Endodermal cell (in vitro differentiated cells): ENCODE measurements at places on chromosomes 2 and 18. TPM values are rescaled to one million over a fixed set of nuclear protein-coding genes. Genes with fewer than 3 reads are reported as not detected.
A peak's percentile ranks its signal among the peaks of the same experiment; 100 is the strongest.

GRCh38 chr2:101127319-101128056 lies 23.7 kb downstream of the TBC1D8 start:
- no peaks in the 10 kb centered on the region for H3K36me3 ChIP-seq
- no peak for DNase-seq
- no peaks in the 10 kb centered on the region for H3K4me1 ChIP-seq
- H3K4me3 ChIP-seq: no peak overlapping the region
- no peak overlapping the region for H3K27ac ChIP-seq

Gene SANBR
- 24.8 and 27.8 TPM in 2 replicates for total RNA-seq

DNA sequence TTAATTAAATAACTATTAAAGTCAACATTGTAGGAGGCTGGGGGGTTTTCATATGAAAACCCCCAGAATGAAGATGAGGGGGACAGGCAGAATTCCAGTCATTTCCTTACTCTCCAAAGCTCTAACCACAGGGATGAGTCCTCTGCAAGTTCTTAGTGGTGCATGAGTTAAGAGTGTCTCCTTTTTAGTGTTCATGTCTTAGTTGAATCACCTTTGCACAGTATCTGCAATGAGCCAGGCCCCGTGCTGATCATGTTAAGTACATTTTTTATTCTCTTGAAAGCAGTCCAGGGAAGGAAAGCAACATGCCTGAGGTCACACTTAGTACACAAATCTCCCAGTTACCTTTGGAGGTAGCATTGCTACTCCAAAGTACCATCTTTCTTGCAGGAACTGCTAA lies 25.7 kb upstream of the MSGN1 start:
- no peaks in the 10 kb centered on the region for H3K4me1 ChIP-seq
- H3K36me3 ChIP-seq: no peaks in the 10 kb centered on the region
- H3K27me3 ChIP-seq: peaks cover 41% of the 10 kb centered on the region
- DNase-seq: no peak
- H3K27ac ChIP-seq: no peak overlapping the region

DNA sequence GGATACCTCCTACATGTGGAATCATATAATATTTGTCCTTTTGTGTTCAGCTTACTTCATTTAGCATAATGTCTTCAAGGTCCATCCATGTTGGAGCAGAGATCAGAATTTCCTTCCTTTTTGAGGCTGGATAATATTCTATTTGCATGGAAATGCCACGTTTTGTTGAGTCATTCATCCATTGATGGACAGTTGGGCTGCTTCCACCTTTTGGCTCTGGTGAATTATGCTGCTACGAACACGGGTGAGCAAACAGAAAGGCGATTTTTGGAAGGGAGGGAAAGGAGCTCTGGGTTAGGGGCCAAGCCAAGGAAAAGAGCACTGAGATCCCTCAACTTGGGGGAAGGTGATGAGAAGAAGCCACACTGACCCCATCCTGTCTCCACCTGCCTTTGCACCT lies 260.5 kb downstream of the TNS1 start:
- no peak for DNase-seq
- no peak overlapping the region for H3K4me3 ChIP-seq
- no peak overlapping the region for H3K27ac ChIP-seq
- H3K36me3 ChIP-seq: no peaks in the 10 kb centered on the region
- H3K27me3 ChIP-seq: peaks cover 6% of the 10 kb centered on the region
- no peaks in the 10 kb centered on the region for H3K4me1 ChIP-seq

DNA sequence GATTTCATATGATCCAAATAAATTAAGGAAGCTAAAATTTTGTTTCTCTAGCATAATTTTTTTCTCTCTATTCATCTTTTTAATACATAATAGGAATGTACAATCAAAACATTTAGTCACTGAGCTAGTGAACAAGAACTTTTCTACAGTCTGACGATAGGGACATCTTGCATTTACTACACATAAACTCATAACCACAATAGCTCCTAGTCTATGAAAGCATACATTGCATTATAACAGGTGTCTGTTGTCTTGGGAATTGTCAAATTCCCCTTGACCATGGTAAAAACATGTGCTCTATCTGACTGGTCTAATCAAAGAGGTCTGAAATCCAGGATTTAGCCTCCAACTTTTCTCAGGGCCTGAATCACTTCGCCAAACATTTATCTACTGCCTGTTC lies 144.8 kb downstream of the FAM124B start:
- DNase-seq: no peak
- no peaks in the 10 kb centered on the region for H3K27me3 ChIP-seq
- H3K27ac ChIP-seq: no peak overlapping the region

DNA sequence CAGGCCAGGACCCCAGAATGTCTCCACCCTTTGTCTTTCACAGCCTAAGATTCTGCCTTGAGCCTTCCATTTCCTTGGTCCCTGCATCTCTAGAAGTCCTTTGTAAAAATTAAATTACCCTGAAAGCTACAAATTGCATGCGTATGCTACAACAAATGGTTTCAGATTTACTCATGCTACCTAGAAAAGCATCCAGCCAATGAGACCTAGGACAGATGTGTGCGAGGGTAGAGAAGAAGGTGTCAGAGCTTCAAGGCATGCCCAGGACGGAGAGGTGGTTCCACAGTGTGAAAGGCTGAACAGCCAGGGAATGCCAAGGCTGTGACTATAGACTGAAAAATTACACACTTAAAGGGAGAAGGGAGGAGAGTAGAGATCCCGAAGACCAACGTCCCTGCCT lies 40.2 kb downstream of the CCBE1 start:
- no peaks in the 10 kb centered on the region for H3K36me3 ChIP-seq
- H3K27ac ChIP-seq: no peak overlapping the region
- no peak overlapping the region for H3K4me3 ChIP-seq

DNA sequence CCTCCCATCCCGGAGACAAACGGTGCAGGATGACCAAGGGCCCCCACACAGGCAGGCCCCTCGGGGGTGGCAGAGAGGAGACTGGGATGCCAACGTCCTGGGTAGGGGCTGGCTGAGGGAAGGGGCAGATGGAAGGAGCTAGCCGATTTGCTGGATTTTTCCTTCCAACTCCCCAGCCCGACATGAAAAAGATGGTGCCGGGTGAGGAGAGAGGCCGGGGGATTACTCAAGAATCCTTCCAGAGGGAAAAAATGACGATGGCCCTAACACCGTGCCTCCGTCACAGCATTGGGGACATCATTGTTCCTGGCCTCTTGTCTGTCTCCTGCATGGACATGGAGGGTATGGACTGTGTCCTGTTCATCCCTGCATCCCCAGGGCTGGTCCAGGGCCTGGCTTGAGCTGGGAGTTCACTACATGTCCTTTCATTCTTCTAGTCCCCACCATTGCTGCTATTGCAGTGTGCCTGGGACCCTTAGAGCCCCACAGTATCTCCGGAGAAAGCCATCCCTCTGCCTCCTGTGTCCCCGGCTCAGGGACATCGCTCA lies 217.7 kb downstream of the TNS1 start:
- no peaks in the 10 kb centered on the region for H3K36me3 ChIP-seq
- H3K4me1 ChIP-seq: no peaks in the 10 kb centered on the region
- no peak overlapping the region for H3K4me3 ChIP-seq
- DNase-seq: peak; percentile 29

Gene SETBP1
- total RNA-seq: 18.1 to 29.2 TPM (median 20.1 TPM) in 3 replicates

- H3K27me3 ChIP-seq: no peaks in the 10 kb centered on the region
- H3K4me3 ChIP-seq: no peak overlapping the region
- H3K4me1 ChIP-seq: no peaks in the 10 kb centered on the region
These were observed 243.6 kb downstream of the NEDD4L start for GRCh38 chr18:58287353-58288274.

Gene TOGARAM2
- total RNA-seq: 0.86 to 2.6 TPM (median 2.4 TPM) in 3 replicates

GRCh38 chr18:63741769-63742168 lies 33.4 kb upstream of the SERPINB7 start:
- H3K27me3 ChIP-seq: no peaks in the 10 kb centered on the region
- no peaks in the 10 kb centered on the region for H3K36me3 ChIP-seq
- no peak overlapping the region for H3K4me3 ChIP-seq

DNA sequence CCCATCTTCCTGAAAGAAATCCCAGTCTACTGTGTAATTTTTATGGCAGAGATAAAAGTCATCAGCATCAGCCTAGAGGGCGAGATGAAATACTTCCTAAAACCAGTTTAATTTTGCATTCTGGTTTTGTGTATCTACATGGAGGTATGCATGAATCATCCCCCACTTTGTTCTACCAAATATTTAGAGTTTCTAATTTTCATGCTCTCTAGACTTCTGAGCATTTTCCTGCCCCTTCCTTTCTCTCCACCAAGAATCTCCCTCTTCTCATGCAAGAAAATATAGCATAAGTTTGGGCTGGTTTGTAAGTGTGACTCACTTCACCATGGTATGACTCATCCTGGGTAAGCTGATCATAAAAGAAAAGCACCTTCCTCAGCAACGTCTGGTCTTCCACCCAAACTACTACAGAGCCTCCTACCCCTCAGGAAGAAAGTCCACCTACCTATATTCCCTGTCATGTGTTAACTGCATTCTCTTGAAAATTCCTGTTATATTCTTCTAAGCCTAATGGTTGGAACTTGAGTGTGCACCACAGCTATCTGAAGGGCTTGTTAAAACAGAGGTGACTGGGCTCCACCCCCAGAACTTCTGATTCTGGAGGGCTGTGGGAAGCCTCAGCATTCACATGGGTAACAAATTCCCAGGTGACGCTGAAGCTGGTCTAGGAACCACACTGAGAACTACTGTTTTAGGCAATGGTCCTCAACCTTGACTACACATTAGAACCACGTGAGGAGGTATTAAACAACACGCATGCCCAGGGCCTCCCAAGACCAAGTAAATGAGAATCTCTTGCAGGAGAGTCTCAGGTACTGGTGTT lies 37.4 kb upstream of the RAPGEF4 start:
- H3K27ac ChIP-seq: no peak overlapping the region
- H3K36me3 ChIP-seq: no peaks in the 10 kb centered on the region
- H3K27me3 ChIP-seq: no peaks in the 10 kb centered on the region
- H3K4me3 ChIP-seq: no peak overlapping the region

DNA sequence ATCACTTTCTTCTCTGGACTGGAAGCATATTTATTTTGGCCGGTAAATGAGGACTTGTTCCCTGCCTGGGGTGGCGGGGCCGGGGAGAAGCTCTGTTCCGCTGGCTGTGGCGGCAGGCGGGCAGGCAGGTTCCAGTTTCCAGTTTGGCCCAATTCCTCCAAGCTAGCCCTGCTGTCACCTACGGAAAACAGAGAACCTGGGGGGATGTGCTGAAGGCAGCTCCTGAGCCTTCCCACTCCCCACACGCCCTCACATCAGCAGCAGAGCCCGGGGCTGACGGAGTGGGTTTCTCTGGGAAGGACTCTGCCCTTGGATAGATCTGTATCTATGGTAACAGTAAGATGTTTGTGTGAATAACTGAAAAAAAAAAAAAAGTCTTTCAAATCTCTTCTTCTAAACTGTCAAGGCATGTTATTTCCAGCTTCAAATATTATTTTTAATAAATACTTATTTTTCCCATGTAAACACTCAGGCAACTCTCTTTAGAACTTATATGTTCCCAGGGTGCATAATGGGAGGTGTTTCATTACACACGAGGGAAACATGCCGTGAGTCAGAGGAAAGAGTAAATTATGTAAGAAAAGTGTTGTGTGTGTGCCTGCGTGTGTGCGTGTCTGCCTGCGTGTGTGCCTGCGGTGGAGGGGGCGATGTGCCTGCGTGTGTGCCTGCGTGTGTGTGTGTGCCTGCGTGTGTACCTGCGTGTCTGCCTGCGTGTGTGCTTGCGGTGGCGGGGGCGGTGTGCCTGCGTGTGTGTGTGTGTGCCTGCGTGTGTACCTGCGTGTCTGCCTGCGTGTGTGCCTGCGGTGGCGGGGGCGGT lies 116.1 kb upstream of the ZNF516 start:
- no peak overlapping the region for H3K4me3 ChIP-seq
- H3K4me1 ChIP-seq: no peaks in the 10 kb centered on the region
- H3K36me3 ChIP-seq: no peaks in the 10 kb centered on the region
- no peaks in the 10 kb centered on the region for H3K27me3 ChIP-seq
- no peak for DNase-seq
- H3K27ac ChIP-seq: no peak overlapping the region

DNA sequence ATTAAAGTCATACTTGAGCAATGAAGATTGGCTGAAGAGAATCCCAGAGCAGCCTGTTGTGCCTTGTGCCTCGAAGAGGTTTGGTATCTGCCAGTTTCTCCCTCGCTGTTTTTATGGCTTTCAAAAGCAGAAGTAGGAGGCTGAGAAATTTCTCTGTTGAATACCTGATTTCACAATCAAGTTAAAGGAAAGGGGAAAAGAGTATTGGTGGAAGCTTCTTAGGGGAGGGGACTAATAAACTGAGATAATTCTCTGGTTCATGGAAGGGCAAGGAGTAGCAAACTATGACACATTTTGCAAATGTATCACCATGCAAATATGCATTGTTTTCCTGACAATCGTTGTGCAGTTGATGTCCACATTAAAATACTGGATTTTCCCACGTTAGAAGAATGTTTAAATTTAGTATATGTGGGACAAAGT lies at the start of gene IL1B:
IL1B (minus strand) TSS at position 85 of the 423 bp plus-strand sequence. CDS start 550 bp downstream, outside the sequence.
- no peaks in the 10 kb centered on the region for H3K27me3 ChIP-seq
- DNase-seq: no peak
- H3K4me3 ChIP-seq: no peak within 1 kb of the TSS
- H3K36me3 ChIP-seq: no peaks in the 10 kb centered on the region
- H3K4me1 ChIP-seq: no peaks in the 10 kb centered on the region

- H3K27me3 ChIP-seq: no peaks in the 10 kb centered on the region
- H3K4me3 ChIP-seq: peak within 1 kb of the TSS; percentile 82
- H3K36me3 ChIP-seq: no peaks in the 10 kb centered on the region
- peaks cover 36% of the 10 kb centered on the region for H3K4me1 ChIP-seq
- peak within 1 kb of the TSS; percentile 81 for H3K27ac ChIP-seq
These were observed at the start of gene PER2 for GRCh38 chr2:238287737-238288649. PER2 (minus strand) TSS chr2:238288610; CDS start chr2:238277936, 10,674 bp downstream.

DNA sequence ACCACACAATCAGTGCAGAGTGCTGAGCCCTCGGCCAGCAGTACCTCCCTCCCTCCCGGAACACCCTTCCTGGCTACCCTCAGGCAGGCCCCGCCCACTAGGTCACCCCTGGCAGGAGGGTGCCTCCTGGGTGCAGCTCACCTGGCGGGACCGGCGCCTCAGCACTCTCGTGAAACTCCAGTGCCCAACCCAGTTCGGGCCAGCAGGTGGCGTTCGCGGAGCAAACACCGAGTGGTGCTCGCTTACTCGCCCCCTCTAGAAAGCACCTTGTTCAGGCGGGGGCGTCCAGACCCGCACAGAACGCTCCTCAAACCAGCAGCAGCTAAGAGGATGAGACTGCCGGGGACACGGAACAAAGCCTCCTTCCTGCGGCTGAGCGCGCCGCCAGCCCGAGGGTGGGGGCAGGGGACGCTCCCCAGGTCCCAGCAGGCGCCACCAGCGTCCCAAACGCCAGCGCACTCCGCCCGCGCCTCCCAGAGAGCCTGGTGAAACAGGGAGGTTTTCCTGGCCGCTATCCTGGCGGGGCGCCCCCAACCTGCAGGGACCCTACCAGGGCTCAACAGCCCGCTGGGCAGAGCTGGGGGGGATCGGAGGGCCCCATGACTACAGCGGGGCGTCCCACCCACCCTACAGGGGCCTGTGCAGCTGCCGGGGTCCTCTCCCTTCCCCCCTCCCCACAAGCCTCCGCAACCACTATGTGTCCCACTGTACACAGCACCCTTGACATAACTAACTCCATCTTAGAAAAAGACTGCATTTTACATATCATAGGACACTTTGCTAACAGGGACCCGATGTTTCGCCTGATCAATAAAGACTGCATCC lies 44.7 kb downstream of the MRPS5 start:
- peak overlapping the region; percentile 76 for H3K4me3 ChIP-seq
- no peaks in the 10 kb centered on the region for H3K36me3 ChIP-seq
- no peaks in the 10 kb centered on the region for H3K4me1 ChIP-seq
- no peaks in the 10 kb centered on the region for H3K27me3 ChIP-seq
- DNase-seq: peak; percentile 96
